ENCODE measurements at places on chromosomes 12 and 14. TPM values are rescaled to one million over a fixed set of nuclear protein-coding genes. Genes with fewer than 3 reads are reported as not detected.

DNA sequence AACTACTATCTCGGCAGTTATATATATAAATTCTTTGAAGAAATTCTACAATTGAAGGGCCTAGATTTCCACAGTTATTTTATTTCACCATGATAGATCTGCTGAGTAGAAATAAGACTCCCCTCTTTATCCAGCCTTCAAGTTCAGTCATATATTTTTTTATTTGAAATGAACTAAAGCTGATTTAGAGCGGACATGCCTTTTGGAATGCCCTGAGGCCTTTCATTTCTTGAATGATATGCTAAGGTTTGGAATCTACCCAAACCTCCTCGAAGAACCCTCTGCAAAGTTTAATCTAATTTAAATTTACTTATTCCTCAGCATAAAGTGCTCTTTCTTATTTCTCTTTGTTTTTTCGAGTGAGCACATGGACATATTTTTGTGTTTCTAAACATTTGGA is 15.1 kb downstream of the SIX1 start:
- DNase-seq: no peak

GRCh38 chr12:48828293-48828692 is 10.0 kb downstream of the CACNB3 start:
- DNase-seq: no peak

- DNase-seq: no peak
These were observed 3.9 kb downstream of the TNFRSF1A start for GRCh38 chr12:6337958-6338433.

DNA sequence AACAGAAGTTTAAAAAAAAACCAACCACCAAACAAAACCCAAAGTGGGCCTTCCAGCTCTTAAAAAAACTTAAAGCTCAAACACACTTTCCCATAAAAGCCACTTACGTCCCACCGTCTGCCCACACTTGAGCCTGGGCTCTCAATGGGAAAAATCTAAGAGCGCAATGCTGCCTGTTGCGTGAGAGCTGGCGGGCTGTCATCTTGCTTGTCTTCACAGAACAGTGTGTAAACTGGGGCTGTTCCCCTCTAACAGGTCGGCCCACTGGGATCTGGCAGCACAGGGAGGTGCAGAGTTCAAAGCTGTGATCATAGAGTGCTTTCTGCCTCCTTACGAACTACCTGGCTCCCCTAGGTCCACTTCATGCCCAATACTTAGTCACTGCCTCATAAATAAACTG is 80.0 kb downstream of the DICER1 start:
- DNase-seq: no peak

DNA sequence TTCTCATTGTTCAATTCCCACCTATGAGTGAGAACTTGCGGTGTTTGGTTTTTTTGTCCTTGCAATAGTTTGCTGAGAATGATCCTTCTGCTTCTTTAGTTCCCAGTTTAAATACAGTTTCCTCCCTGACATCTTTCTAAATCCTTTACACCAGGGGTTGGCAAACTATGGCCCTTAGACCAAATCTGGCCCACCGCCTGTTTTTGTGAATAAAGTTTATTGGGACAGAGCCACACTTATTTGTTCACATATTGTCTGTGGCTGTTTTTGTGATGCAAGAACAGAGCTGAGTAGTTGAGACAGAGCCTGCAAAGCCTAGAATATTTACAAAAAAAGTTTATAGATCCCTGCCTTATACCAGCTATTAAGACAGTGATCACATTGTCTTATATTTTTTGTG is 53.7 kb downstream of the SERPINA10 start:
- no peak for DNase-seq

Gene SP7
- polyA plus RNA-seq: not detected

Gene NOVA1
- 0.10 TPM for polyA plus RNA-seq

DNA sequence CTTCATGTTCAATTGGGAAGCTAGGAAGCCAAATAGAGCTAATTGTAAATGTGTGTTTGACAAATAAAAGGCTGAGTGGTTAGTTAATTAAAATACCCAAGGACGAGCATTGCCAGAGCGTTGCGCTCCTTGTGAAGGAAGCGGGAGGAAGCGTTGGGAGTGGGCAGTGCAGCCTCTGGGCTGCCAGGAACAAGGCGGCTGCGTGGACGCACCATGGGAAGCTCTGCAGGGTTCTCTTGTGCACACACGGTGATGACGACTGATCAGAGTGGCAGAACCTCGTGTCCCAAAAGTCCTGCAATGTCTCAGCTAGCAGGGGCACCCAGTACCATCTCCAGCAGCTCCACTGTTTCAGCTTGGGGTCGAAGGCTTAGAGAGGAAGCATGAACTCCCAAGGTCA is 546.6 kb upstream of the TMEM132C start:
- DNase-seq: no peak

Gene CCDC88C
- polyA plus RNA-seq: not detected

GRCh38 chr12:48279101-48279500 is 71.6 kb downstream of the ZNF641 start:
- DNase-seq: no peak

GRCh38 chr12:106369624-106370346 is 12.2 kb downstream of the POLR3B start:
- DNase-seq: peak; percentile 68

Gene AGAP2
- 0.04 TPM for polyA plus RNA-seq

DNA sequence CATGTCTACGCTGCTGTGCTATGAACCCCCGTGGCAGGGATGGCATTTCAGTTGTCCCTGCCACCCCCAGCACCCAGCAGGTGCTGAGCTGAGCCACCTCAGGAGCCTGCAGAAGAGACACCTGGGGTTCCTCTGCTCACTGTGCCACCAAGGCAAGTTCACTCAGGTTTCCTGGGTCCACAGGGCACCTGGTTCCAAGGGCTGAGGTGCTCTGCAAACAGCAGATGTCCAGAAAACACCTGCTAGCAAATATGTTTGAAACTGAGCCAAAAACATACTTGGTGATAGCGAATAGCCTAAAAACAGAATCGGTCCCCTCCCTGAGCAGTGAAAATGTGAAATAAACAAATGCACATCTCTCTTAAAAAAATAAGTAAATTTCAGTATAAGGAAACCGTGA is 35.6 kb upstream of the GPR68 start:
- no peak for DNase-seq

Gene GALNT4
- 4.2 TPM for polyA plus RNA-seq

GRCh38 chr12:110906516-110906915 is 13.9 kb downstream of the MYL2 start:
- DNase-seq: no peak

DNA sequence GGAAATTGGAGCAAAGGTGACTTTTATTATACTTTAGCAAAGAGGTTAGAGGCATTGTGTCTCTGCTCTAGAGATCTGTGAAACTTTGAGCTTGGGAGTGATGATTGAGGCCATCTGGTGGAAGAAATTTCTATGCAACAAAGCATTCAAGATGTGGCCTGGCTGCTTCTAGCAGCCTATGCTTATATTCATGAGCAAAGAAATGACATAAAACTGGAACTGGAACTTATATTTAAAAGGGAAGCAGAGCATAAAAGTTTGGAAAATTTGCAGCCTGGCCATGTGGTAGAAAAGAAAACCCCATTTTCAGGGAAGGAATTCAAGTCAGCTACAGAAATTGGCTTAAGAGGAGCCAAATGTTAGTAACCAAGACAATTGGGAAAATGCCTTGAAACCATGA is 70.4 kb downstream of the SDR9C7 start:
- DNase-seq: no peak

- DNase-seq: no peak
These were observed 45.4 kb downstream of the TMTC1 start for GRCh38 chr12:29738365-29738764.

- no peak for DNase-seq
These were observed 188.5 kb upstream of the KRR1 start for GRCh38 chr12:75699728-75700496.

- DNase-seq: no peak
These were observed 187.9 kb upstream of the STXBP6 start for GRCh38 chr14:25237845-25238244.

DNA sequence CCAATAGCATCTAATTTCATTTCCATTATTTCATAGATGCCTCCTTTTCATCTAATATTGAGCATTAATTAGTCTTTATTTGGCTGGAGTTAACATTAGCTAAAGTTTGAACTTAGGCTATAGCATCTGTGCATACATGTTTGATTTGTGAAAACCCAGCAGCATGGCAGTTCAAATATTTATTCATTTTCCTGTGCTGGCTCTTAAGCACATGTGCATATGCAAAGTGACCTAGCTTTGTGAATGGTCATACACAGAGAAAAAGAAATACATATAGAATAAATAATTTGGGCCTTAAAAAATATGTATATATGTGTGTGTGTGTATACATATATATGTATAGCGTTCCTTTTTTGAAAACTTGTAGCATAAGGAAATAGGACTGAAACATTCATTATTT is 117.8 kb downstream of the HMGA2 start:
- DNase-seq: no peak

- no peak for DNase-seq
These were observed 16.0 kb downstream of the MEG3 start for GRCh38 chr14:100841761-100842403.

Gene RHNO1
- polyA plus RNA-seq: 55.7 TPM

DNA sequence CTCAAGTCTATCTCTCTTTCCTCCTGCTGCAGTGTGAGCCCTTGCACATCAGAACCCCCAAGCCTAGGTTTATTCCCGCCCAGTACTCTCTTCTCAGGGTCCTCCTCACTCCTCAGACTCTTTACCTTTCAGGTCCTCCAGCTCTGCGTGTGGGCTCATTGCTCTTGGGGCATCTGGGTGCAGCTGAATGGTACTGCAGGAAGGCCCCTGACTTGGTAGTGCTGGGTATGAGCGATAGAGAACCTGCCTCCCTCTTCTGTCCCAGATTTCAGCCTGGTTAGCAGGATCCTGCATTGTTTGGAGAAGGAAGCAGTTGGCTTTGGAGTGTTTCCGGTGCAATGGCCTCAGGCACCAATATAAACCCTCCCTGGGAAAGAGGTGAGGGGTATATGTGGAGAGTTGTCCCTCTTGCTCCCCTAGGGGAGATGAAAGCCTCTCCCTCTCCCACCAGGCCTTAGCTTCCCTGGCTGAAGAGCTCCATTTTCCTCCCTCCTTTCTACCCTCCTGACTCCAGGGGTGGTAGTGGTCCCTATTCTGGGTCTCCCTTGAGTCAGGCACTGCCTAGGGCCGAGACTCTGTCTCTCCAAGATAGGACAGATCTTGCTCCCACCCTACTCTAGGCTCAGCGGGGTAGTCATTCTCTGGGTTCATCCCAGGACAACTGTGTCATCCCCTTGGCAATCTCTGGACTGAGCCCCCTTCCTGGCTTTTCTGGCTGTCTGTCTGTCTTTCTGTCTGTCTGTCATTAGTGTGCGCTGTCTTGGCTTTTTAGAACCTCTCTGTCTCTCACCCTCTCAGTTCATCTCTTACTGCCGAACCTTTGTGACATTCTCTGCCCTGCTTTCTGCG is 3.8 kb downstream of the LRP1 start:
- no peak for DNase-seq

DNA sequence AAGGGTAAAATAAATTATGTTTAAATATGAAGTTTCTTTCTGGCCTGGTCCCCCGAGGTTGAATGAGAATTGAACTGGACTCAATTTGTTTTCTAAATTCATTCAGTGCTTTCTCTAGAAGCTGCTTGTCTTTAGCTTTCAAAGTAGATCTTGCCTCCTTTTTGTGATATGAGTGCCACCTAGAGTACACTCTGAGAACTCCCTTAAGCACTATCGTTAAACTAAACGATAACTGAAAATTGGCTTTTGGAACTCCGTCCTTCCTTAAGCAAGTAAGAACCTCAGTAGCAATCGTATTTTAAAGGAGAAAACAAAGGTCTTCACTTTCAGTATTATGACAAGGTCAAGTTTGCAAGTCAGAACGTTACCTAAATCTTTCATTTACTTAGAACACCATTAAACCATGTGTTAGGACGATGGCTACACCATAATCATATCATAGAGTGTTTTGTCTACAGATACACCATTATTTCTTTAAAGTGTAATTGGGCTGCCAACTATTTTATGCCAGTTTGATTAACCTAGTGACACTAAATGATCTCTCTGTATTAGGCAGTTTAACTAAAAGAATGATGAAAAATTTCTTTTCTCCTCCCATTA is 364.8 kb downstream of the SNAPC1 start:
- DNase-seq: no peak

Gene SMIM41
- 0.05 TPM for polyA plus RNA-seq

GRCh38 chr12:57219993-57220754 is 3.6 kb downstream of the NXPH4 start:
- no peak for DNase-seq

DNA sequence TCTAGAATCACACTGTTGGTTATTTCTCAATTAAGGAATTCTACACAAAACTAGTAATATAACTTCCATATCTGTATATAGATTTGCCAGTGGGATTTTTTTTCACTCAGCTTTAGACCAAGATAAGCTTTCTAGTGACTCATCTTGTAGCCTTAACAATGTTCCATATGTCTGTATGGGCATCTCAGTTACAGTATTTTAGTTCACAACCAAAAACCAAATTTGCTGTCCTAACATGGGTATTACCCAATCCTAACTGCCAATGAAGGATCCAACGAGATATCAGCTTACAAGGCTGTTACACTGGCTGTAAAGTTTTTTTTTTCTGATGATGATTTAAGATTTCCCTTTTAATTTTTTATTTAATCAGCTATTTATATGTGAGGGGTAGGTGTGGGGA is 31.5 kb upstream of the KRR1 start:
- no peak for DNase-seq

Gene C14orf93
- 14.7 TPM for polyA plus RNA-seq

DNA sequence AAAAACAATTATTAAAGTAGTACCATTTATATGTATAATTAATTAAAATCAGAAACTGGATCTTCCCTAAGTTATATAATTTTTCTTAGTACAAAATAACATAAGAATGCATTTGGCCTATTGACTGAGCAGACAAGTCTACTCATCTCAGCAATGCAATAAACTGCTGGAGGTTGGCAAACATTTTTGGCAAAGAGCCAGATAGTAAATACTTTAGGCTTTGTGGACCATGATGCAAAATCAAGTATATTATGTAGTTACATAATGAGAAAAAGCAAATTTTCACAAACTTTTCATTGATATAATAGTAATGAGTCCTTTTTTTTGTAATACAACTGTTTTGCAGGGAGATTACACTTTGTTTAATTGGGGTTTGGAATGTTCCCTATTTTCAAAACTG is 30.9 kb downstream of the ERGIC2 start:
- DNase-seq: peak; percentile 31

Gene LALBA
- polyA plus RNA-seq: not detected

Gene CMA1
- polyA plus RNA-seq: not detected

DNA sequence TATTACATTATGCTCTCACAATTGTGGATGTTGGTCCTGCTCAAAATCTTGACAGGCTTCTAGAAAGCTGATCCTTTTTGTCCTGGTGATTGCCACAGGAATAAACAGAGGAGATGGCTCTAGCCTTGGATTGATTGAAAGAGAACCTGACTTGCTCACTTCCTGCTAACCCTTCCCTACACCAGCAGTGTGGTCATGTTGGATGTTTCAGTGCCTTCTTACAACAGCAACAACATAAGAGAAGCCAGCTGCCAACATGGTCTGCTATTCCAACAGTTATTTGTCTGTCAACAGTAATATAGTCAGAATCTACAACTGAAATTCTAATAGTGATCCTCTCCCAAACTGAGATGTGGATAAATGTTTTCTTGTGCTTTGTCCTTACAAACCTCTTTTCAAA is 311.6 kb upstream of the DIO2 start:
- DNase-seq: no peak

All from BJ (cell line).